Left forelimb (tissue), 1 donor: ENCODE measurements at places on chromosomes 3 and 15.

DNA sequence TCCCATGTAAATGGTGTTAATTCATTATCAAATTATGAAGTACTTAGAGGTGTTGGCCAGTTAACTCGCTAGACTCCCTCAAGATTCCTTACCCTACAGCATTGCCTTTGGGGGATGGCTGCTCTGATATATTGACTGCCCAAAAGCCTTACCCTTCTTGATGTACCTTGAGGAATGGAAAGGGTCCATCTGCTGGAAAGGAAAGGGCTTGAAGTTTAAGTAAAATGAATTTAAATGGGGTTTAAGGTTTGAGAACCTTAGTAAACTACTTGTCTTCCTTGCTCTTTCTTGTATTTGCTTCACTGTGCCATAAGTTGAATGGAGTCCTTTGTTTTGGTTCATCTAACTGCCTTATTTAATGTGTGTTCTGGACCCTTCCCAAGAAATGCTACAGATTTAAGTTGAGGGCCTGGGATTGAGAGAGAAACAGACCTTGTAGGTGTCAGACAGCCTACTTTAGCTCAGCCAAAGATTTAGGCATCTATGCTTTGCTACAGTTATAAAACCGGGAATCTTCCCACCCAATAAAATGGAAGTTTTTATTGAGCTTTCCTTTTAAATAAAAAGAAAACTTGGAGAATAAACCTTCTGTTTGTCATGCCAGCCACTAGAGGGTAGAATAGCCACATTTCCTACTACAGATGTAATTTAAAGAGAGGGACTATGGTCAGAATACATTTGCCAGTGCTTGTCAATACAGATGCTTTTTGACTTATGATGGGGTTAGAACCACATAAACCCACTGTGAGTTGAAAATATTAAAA lies 25.3 kb downstream of the CMSS1 start:
- no peak for DNase-seq

DNA sequence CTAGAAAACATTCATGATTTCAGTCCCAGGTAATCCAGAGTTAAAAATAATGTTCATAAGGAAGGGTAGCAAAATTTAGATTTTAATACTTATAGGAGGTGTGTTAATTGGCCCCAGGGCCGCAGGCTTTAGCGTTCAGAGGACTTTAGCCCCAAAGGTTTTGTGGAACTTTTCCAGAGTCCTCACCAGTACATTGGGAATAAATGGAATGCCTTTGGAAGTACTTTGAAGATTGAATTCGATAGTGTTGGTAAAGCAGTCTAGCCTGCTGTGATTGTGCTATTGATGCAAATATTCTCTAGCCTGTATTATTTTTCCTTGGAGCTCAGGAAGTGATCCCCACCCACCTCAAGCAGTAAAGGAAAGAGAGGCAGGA lies 137.1 kb downstream of the IGF1R start:
- no peak for DNase-seq

GRCh38 chr15:63422891-63423590 lies 41.4 kb upstream of the CA12 start:
- DNase-seq = no peak

GRCh38 chr3:70771426-70772147 lies 459.1 kb upstream of the MDFIC2 start:
- no peak for DNase-seq

DNA sequence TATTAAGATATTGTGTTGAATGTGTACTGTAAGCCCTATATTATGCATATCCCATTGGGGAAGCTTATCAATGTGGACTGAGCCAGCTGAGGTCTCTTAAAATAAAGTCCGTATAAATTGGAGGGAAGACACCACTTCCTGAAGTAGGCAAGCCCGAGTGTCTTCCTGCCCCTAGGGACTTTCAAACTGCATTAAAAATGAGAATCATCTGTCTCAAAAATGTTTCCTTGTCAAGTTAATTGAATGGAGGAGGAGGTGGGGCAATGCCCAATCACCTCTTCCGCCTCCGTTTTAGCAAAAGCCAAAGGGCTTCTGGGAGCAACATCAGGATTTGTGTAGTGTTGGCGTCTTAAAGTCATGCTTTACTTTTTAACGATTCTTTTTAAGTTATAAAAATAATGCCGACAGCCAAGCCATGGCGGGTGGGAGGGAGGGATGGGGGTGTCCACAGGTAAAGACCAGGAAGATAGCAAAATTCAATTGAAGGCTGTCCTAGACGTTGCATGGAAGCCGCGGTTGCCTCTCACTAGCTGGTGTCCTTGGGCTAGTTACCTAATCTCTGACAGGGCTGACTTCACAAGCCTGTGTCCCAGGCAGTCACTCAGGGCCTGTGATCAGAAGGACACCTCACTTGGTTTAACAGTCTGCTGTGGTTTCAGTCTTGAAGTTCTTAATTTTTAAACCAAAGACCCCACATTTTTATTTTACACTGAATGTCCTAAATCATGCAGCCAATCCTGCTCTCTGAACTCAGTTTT lies 524.9 kb upstream of the PROK2 start:
- no peak for DNase-seq

- peak; percentile 72 for DNase-seq
Measured at GRCh38 chr3:150761831-150762661, 923 bp downstream of the SIAH2 start.

GRCh38 chr3:44761424-44762169 lies at the start of the genes KIAA1143 and KIF15:
Gene KIAA1143 (minus strand): TSS chr3:44761619. CDS start chr3:44761602, 17 bp downstream.
Gene KIF15 (plus strand): TSS chr3:44761794. CDS start chr3:44761866, 72 bp downstream.
- peak; percentile 98 for DNase-seq

DNA sequence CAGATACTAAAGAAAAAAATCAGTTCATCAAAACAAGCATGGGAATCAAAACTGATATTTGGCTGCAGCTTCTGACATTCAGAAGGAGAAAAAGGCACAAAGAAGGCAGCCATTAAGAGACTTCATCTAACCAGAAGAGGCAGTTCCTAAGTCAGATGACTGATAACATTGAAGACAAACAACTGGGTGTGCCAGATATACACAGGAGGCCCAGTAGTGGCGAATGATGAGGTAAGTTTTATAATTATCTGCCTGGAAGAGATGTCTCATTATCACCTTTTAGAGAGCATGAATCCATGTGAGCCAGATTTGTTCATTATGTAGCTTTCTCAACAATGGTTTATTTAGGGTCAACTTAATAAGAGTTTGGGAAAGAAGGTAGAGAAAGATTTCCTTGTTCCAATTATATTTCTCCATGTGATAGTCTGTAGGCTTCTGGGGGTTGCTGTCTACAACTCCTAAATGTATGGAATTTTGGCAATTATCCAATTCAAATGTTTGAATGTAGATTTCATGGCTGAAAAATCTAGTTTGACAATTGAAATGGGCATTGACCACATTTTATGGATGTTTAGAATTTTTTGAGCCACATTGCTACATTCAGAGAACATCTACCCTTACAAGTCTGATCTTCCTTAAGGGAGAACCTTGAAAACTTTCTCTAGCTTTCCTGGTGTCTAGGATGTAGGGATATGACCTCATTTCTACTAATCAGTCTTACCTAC lies 50.4 kb upstream of the RASGRF1 start:
- no peak for DNase-seq

- DNase-seq = no peak
Measured at GRCh38 chr3:101970905-101971304, 121.6 kb downstream of the NFKBIZ start.

GRCh38 chr3:195003006-195003892 lies 267.7 kb downstream of the XXYLT1 start:
- DNase-seq = no peak

DNA sequence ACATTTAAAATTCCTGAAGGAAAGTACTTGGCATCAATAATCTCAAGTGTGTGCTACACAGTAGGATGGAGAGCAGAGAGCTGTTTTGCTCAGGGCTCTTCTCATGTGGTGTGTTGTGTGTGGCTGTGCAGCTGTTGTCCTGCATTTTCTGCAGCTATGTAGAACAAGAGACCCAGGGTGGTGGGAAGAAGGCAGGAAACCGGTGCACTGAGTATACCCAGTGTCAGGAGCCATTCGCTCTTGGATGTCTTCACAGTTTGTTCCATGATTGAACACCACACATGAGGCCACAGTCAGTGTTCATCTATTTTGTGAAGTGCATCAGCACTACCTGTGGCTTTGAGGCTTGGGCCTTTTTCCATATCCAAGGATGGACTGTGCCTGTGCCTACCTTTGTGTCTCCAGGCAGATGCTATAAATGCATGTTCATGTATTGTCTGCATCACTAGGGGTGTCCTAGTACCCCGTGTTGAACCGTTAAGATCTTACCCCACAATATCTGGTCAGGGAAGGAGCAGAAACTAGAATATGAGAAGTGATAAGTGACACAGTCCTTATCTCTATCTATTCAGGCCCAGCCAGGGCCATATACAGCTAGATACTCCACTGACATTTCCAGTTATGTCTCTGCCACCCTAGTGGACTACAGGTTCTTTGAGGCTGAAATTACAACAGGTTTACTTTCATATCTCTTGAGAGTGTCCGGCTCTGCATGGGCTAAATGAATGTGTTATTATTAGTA lies 194.3 kb downstream of the NR2F2 start:
- no peak for DNase-seq

- no peak for DNase-seq
Measured at GRCh38 chr15:63530752-63531299, 26.4 kb downstream of the USP3 start.

- peak; percentile 97 for DNase-seq
Measured at GRCh38 chr3:193592841-193593667, at the start of gene OPA1. Gene OPA1 (plus strand): TSS chr3:193593208. CDS start chr3:193593378, 170 bp downstream.

DNA sequence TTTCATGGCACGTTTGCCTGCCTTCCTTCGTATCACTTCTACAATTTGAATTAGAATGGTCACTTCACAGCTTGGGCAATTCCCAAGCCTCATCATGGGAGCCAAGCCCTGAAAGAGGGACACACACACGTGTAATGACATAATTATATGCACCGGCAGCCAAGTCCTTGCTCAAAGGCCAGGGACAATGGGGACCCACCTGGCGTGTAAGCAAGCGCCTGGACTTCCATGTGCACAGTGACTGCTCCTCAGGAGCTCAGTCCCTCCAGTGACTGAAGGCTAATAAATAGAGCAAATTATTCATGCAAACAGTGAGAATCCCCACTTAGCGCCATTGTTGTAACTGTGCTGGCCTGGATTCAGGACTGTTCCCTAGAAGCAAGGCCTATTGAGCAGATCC lies 115.1 kb downstream of the DNAJB8 start:
- DNase-seq = no peak

DNA sequence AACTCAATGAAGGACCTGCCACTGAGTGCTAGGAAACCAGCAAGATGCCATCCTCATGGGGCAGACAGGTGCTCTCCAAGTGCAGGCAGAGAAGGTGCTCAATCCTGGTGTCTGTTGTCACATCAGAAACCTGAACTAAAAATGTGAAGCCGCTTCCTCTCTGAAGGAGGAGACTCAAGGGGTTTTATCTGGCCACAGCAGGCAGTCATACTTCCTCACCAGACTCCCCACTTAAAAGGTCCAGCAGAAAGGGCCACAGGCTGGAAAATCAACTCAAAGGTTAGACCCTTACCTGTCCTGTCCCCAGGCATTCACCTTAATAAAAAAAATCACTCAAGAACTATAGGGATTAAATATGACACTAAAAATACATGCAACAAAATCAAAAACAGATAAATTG lies 4.8 kb downstream of the CCDC12 start:
- DNase-seq = no peak

- DNase-seq = no peak
Measured at GRCh38 chr3:172111163-172111562, 71.8 kb downstream of the FNDC3B start.
